ENCODE measurements at places on chromosomes 7 and 10.

DNA sequence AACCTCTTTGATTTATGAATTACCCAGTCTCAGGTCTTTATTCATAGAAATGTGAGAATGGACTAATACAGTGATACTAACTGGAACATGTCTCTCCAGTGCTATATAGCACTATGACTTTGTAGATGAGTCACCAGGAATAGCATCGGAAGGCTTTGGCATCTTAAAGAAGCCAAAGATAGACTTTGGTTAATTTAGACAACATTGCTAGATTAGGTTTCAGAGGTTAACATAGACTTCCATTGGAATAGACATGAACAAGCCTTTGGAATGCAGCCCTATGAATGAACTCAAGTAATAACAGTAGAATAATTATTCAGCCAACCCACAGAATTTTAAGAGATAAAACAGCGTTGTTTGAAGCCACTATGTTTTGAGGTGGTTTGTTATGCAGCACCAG is 169.2 kb downstream of the HGF start:
- peak; percentile 15 for DNase-seq

DNA sequence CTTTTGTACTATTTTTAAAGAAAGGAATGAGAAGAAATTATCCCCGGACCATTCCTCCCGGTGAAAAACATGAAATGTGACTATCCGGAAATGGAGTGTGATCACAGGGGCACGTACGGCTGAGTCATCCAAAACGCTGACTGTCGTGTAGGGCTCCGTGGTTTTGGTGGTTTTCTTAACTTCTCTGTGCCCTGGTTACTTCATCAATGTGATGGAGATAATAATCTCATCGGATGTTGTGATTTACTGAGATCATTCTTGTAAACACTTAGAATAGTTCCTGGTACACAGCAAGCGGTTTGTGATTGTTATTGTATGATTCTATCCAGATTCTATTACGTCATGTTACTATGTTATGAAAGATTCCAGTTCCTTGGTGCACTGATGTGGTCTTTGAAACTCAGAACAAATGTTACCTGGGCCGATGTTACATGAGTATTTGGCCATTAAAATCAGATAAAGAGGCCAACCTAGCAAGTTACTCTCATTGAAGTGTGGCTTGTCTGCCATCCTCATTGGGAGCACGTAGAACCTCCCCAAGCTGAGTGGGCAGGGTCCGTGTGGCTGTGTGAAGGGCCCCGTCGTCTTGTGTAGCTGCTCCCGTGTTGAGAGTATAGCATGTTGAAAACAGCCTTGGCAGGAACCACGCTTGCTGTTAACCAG is 99.5 kb downstream of the CAMK1D start:
- DNase-seq: peak; percentile 41

- DNase-seq: no peak
These were observed 56.1 kb upstream of the PDLIM1 start for GRCh38 chr10:95346715-95347401.

GRCh38 chr7:21108182-21108581 is 319.7 kb upstream of the SP4 start:
- DNase-seq: no peak

GRCh38 chr10:74113546-74113945 is 37.1 kb downstream of the AP3M1 start:
- no peak for DNase-seq

DNA sequence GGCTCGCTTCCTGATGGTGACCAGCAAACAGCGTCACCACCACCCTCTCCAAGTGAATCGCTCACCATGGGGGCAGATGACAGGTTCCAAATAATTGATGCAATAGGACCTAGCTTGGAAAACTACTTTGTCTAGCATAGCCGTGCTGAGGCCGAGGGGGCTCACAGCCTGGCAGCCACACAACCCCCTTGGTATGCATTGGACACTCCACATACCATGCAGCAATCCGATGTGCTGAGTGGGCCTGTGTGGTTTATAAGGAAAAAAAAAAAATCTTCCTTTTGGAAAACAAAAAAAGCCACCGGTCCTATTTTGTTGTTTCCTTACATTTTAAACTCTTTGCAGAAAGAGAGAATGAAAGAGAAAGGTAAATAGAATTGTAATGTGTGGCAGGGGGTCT is 15.1 kb downstream of the GATA3 start:
- DNase-seq: no peak

DNA sequence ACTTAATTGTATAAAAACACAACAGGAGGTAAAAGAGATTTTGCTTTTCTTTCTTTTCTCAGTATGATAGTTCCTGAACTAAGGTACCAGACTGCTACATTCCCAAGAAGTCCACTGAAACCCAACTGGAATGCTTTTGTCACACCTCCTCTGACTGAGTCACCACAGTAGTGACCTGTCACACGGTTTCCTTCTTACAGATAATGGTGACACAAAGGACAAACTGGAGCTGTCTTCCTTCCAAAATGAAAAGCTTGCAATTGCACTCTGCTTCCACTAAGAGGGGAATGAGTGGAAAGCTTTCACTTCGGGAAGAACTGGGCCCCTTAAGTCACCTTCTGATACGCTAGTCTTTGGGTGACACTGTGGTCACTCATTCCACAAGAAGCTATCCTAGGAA is 122.2 kb downstream of the KMT2E start:
- peak; percentile 18 for DNase-seq

Data from hepatic stellate cell (primary cell).